ENCODE measurements at places on chromosomes 1 and 21.
A peak's percentile ranks its signal among the peaks of the same experiment; 100 is the strongest.

- no peak for DNase-seq
Observed at GRCh38 chr1:157111396-157112165, 12.0 kb upstream of the ETV3L start.

- no peak for DNase-seq
Observed at GRCh38 chr1:6389971-6390370, 3.6 kb downstream of the ACOT7 start.

DNA sequence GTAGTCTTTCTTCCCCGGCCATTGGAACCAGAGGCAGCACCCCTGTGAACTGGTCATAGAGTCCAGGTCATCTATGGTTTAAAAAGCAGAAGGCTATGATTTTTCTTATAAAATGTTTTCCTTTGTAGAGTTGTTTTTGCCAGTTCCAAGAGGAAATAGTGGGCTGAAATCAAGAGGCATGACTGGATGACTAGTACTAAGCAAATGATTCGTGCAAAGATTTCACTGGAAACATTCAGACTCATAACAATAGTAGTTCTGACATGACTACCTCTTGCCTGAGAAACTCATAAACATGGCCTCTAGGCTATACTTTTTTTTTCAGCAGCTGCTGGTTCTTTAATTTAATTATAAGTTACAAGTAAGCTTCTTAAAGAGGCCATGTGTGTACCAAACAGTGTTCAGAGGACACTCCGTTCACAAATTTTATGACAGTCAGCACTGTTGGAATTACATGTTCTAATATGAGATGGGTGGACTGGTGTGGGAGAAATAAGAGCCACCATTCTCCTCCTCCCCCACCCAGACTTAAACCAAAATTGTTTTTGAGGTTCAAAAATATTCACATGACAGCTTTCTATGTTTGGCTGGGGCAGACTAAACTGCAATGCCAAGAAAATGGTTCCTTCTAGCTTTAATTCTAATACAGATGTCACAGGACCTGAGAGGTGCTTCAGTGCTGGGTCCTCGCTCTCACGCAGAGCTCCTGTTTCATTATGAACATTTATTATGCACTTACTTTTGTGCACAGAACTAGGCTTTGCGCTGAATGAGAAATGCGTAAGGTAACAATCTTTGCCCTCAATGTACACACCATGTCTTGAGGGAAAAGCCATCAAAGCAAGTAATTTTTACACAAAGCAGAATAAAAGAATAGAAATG, 147.5 kb downstream of the ZC3H11B start:
- no peak for DNase-seq

- DNase-seq, result no peak
Observed at GRCh38 chr1:33177996-33178540, 3.8 kb downstream of the TRIM62 start.

DNA sequence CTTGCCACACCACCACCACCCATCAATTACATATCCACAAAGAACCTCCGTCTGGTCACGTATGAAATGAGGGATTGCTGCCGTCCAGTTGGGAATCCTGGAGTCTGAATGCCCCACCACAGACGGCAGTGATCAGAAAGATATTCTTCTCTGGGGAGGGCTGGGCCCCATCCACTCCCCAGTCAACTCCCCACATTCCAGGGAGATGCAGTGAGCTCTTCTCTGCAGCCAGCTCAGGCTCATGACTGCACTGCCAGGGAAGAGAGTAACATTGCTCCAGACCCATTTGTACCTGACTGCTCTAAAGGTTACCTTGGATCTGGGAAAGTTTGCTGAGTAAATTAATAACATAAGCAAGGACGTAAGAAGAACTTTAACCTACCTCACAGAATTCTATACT, 18.3 kb downstream of the DEGS1 start:
- no peak for DNase-seq

DNA sequence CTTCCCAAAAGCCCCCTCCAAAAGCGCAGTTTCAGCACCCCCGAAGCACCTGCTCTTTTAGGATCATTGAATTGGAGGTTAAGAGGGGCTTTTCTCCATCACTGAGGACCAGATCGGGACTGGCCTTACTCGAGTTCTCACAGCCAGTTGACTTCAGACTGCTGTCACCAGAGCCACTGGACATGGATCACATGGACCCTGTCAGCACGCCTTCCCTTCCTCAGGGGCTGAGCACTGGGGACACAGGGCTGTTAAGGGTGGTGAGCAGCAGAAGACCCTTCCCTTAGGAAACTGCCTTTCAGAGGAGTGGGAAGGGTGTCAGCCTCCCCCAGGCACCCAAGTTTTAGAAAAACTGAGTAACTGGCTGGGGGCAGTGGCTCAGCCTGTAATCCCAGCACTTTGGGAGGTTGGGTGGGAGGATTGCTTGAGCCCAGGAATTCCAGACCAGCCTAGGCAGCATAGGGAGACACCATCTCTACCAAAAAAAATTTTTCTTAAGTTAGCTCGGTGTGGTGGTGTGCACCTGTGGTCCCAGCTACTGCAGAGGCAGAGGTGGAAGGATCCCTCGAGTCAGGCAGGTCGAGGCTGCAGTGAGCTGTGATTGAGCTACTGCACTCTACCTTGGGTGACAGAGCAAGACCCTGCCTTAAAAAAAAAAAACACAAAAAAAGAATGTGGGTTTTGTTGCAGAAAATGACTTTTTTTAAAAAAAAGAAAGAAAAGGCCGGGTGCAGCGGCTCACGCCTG, 584 bp upstream of the FGR start:
- DNase-seq, result no peak

DNA sequence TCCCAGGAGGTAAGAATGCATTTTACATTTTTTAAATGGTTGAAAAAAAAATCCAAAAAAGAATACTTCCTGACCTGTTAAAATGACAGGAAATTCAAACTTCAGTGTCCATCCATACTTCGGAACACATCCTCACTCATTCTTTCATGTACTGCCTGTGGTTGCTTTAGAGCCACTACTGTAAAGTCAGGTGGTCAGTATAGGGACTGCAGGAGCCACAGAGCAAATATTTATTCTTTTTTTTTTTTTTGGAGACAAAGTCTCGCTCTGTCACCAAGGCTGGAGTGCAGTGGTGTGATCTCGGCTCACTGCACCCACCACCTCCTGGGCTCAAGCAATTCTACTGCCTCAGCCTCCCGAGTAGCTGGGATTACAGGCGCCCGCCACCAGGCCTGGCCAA, 124.7 kb downstream of the CLIC6 start:
- no peak for DNase-seq

- no peak for DNase-seq
Observed at GRCh38 chr1:202835548-202836072, 24.9 kb downstream of the PCAT6 start.

DNA sequence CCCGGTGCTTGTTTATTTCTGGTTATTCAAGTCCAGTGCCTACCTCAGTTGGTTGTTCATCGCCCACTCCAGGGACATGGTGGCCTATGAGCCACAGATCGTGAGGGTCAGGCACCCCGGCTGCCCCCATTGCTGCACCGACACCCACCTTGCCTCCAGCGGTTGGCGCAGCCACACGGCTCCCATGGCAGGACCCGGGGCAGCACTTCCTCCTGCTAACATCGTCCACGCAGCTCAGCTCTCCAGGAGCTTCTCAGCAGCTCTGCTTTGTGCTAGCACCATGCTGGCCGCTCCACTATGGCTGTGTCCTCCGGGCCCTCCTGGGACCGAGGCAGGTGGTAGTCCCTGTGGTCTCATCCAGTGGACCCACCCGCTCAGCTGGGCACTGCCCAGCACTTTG, 13.9 kb upstream of the PRKCZ start:
- DNase-seq, result no peak

DNA sequence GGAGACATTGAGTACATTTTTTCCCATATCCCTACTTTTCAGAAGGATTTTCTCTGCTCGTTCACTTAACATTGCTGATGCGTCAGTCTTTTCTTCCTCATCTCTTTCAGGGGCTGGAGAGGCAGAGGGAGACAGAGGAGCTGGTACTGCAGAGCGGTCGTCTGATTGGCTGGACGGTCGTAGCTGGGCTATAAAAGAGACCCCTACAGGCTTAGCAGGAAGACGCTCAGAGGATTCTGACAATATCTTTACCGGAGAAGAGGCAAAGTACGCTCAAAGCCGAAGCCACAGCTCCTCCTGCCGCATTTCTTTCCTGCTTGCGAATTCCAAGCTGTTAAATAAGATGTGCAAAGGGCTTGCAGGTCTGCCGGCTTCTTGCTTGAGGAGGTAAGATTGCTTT, at the start of gene RGS4:
RGS4 (plus strand) TSS at position 220 of the 400 bp plus-strand sequence; CDS start at position 344, 124 bp downstream.
- peak; percentile 92 for DNase-seq

DNA sequence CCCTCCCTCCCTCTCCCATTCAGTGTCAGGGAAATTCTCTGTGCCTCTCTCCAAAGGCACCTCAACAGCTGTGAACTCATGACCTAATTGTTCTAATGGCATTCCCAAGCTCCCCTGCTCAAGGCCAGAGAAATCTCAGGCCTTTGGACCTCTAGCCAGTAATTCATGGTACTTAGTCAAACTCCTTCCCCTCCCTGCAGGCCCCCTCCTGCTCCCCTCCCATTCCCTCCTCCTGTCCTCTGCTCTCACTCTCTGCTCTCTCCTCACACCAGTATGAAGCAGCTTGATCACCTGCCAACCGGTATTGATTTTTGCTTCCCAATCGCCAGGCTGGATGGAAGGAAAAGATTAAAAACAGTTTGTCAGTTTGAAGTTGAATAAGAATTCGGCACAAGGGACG, 370.5 kb upstream of the PBX1 start:
- no peak for DNase-seq

- no peak for DNase-seq
Observed at GRCh38 chr21:43626390-43626789, 32.9 kb downstream of the HSF2BP start.

DNA sequence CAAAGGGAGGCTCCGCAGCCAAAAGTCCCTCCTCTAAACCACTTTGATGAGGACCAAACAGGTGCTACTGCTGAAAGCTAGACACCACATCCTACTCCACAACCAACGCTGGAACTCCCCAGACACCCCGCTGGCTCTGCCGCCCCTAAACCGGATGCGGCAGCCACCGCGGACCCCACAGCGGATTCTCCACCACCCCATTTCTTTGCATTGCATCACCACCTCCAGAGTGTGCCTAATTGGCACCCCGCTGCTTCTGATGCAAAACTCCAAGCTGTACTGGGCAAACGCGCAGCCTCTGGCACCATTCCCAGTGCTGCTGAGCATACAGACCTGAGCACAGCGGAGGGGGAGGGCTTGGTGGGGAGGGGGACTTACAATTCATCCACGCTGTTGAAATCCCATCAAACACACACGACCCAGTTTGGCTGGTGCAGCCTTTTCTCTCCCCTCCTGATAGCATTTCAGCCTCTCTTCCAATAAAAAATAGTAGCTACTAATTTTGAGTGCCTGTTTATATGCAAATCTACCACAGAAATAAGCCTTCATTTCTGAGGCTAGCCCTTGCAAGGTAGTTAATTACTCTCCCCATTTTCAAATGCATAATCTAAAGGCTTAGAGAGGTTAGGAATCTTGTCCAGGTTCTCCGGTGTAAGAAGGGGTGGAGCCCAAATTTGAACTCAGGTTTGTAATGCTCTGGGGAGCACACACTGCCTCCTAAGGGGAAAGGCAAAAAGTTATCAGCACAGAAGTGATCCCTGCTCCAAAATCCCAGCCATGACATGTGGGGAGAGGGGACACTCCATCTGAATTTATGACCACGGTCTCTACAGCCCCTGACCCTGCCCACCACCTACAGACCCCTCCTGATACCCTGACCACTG, 12.2 kb upstream of the RGS16 start:
- DNase-seq, result peak; percentile 84

- DNase-seq, result no peak
Observed at GRCh38 chr1:46394108-46394871, at the start of gene FAAH. Gene FAAH, plus strand, starts transcription at chr1:46394317. Its CDS starts 32 bp downstream, at chr1:46394349.

DNA sequence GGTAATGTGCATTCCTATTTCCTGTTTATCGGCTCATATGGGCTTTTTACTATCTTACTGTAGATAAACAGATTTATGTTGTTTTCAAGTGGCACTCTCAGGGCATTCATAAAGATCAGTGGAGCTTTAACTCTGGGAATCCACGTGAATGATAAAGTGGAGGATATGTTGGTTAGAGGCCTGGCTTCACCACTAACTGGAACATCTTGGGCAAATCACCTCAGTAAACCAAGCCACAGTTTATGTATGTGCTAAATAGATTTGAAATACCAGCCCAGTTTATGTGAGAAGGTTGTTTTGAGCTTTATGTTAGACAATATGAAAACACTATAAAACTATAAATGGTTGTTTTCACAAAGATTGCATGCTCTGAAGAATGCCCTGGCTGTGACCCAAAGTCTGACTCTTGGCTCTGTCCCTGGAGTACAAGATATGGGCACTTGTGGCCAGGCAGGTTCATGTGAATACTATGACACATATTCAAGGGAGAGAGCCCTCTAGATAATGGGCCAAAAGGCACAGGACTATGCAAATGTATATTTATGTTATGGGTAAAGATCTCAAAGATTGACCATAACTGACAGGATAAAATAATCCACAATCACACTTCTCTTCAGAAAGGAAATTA, 36.7 kb downstream of the FAM163A start:
- DNase-seq, result no peak

DNA sequence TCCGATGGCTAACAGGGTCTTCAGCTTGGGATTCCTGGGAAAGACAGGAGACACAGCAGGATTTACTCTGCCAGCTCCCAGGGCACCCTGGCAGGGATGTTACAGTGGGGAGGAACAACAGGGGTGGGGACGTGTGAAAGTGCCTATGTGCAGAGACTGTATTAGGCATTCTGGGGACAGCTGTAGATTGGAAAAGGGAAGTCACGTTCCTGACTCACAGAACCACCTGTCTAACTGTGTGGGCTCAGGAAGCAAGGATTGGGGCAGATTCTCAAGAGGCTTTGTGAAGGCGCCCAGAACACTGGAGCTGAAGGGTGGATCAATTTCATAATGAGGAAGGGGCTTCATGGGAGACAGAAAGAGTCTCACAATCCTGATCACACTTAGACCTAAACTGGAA, 4.4 kb downstream of the CHIT1 start:
- DNase-seq, result no peak

GRCh38 chr1:237293804-237294203, 251.8 kb downstream of the RYR2 start:
- no peak for DNase-seq

GRCh38 chr1:204902671-204903070, 32.0 kb downstream of the NFASC start:
- DNase-seq, result no peak

GRCh38 chr1:1406101-1406820, 832 bp downstream of the MRPL20 start:
- DNase-seq, result no peak

- DNase-seq, result no peak
Observed at GRCh38 chr1:44884746-44885145, 41.7 kb upstream of the PTCH2 start.

GRCh38 chr1:155070158-155070621, 6.7 kb downstream of the EFNA4 start:
- no peak for DNase-seq

GRCh38 chr1:60850084-60850483, 232.3 kb upstream of the NFIA start:
- no peak for DNase-seq

DNA sequence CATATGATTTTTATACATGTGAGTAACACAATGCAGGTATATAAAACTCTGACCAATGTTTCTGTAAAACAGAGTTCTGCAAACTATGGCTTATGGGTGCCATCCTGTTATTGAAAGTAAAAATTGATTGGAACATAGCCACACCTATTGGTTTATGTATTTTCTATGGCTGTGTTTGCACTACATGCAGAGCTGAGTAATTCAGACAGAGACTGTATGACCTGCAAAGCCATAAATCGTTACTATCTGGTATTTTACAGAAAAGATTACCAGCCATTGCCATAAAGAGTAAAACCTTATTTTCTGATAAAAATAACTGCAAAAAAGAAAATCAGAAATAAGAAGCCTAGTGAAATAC, 13.1 kb downstream of the GBP1 start:
- DNase-seq, result no peak

Data from fibroblast of skin of left quadriceps (primary cell).